Suprapubic skin (tissue), 4 donors: ENCODE measurements at places on chromosomes 11 and 22.

- peaks cover 31% of the 10 kb centered on the region for H3K36me3 ChIP-seq
- peaks cover 34% of the 10 kb centered on the region for H3K4me1 ChIP-seq
- H3K27me3 ChIP-seq, result no peaks in the 10 kb centered on the region
Measured at GRCh38 chr11:6474806-6475500, 1.2 kb upstream of the TRIM3 start.

- H3K4me3 ChIP-seq, result no peak overlapping the region
- no peak for DNase-seq
- no peaks in the 10 kb centered on the region for H3K36me3 ChIP-seq
- H3K27ac ChIP-seq, result no peak overlapping the region
- H3K4me1 ChIP-seq, result no peaks in the 10 kb centered on the region
- no peaks in the 10 kb centered on the region for H3K27me3 ChIP-seq
Measured at GRCh38 chr11:60710482-60710881, 11.1 kb downstream of the MS4A8 start.

- H3K4me1 ChIP-seq, result peaks cover 31% of the 10 kb centered on the region
- no peaks in the 10 kb centered on the region for H3K36me3 ChIP-seq
- no peaks in the 10 kb centered on the region for H3K27me3 ChIP-seq
- H3K4me3 ChIP-seq, result no peak overlapping the region
- no peak for DNase-seq
Measured at GRCh38 chr22:36193171-36193570, 8.4 kb downstream of the APOL4 start.

GRCh38 chr11:86559311-86559945 lies 113.0 kb downstream of the ME3 start:
- no peaks in the 10 kb centered on the region for H3K36me3 ChIP-seq
- no peak overlapping the region for H3K4me3 ChIP-seq
- peaks cover 35% of the 10 kb centered on the region for H3K4me1 ChIP-seq
- H3K27me3 ChIP-seq, result no peaks in the 10 kb centered on the region
- no peak for DNase-seq
- H3K27ac ChIP-seq, result peak overlapping the region; percentile 77

DNA sequence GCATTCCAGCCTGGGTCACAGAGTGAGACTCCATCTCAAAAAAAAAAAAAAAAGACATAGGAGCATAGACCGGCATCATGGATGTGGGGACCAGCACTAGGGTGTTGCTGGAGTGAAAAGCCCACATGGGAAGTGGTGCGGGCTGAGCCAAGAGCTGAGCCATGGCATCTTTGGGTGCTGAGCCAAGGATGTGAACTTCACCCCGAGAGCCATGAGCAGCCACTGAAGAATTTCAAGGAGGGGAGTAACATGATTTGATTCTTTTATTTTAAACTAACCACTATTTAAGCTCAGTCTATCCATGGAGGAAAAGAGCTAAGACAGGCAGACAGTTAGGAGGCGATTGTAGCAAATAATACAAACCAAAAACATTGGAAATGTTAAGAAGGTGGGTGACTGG lies 57.4 kb downstream of the AHNAK start:
- H3K27me3 ChIP-seq, result no peaks in the 10 kb centered on the region
- H3K36me3 ChIP-seq, result peaks cover 8% of the 10 kb centered on the region
- H3K4me3 ChIP-seq, result no peak overlapping the region
- H3K27ac ChIP-seq, result no peak overlapping the region

DNA sequence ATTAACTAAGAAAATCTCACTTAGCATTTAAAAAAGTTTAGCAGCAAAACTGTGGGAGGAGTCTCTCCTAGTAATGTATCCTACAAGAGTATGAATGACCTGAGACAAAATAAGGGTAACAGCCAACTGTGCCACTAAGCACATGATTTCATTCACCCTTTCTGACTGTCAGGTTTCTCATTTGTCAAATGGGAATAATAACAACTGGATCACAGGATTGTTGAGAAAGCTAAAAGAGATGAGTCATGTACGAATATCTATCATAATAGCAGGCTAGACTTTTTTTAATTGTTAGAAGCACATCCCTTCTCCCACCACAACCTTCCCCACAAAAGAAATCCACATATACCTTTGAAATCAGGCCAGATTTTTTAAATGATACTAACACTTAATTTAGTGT lies 39.5 kb downstream of the MTMR2 start:
- H3K27ac ChIP-seq, result no peak overlapping the region
- H3K27me3 ChIP-seq, result no peaks in the 10 kb centered on the region
- peaks cover 14% of the 10 kb centered on the region for H3K36me3 ChIP-seq
- H3K4me3 ChIP-seq, result no peak overlapping the region
- peaks cover 4% of the 10 kb centered on the region for H3K4me1 ChIP-seq

- H3K4me3 ChIP-seq, result no peak overlapping the region
- no peaks in the 10 kb centered on the region for H3K27me3 ChIP-seq
- DNase-seq, result no peak
- no peaks in the 10 kb centered on the region for H3K4me1 ChIP-seq
Measured at GRCh38 chr22:20725987-20726558, 47.8 kb upstream of the SERPIND1 start.

DNA sequence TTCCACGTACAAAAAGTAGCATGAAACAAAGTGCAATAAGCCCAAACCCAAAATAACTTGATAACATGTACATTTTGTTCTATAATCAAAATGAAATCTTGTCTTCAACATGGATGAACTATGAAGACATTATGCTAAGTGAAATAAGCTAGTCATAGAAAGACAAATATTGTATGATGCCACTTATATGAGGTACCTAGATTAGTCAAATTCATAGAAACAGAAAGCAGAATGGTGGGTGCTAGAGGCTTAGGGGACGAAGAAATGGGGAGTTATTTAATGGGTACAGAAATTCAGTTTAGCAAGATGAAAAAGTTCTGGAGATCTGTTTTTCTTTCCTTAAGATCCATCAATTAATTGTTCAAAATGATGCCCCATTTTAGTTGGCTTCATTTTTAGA lies 7.5 kb downstream of the PGM2L1 start:
- peaks cover 2% of the 10 kb centered on the region for H3K4me1 ChIP-seq
- H3K27me3 ChIP-seq, result no peaks in the 10 kb centered on the region
- no peaks in the 10 kb centered on the region for H3K36me3 ChIP-seq
- DNase-seq, result no peak
- no peak overlapping the region for H3K27ac ChIP-seq
